ENCODE measurements at places on chromosomes 4 and X.

DNA sequence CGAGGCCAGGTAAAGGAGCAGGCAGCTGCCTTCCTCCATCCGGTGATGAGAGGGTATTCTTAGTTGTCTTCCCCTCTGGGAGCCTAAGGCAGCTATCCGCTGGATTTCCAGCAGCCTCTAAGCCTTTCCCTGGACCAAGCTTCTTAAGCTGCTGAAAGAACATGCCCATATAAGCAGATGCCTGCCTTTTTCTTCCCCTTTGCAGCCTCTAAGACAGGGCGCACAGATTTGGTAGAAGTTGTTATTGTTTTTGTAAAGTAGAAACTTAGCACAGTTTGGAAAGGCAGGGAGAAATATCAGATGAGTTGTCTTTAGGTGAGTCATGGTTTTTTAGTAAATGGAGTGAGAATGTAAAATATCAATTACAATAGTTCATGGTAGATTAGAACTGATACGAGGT lies 210.8 kb downstream of the ARHGAP10 start:
- DNase-seq = no peak

- no peak for DNase-seq
These were observed 46.0 kb upstream of the MAN2B2 start for GRCh38 chr4:6529021-6529420.

GRCh38 chr4:9921326-9921725 lies 100.0 kb downstream of the SLC2A9 start:
- no peak for DNase-seq

GRCh38 chr4:121143131-121143530 lies 21.0 kb downstream of the TNIP3 start:
- DNase-seq = no peak

- no peak for DNase-seq
These were observed 32.6 kb upstream of the PHF8 start for GRCh38 chrX:54076903-54077302.
